ENCODE measurements at places on chromosomes 6 and 20.
A peak's percentile ranks its signal among the peaks of the same experiment; 100 is the strongest.

- no peak for DNase-seq
These were observed 52.6 kb upstream of the PRELID3B start for GRCh38 chr20:59095140-59095539.

- no peak for DNase-seq
These were observed 31.1 kb upstream of the TMEM181 start for GRCh38 chr6:158528826-158529225.

- peak; percentile 25 for DNase-seq
These were observed 598.8 kb upstream of the CDH4 start for GRCh38 chr20:60653111-60653845.

GRCh38 chr20:10670501-10671220, 3.1 kb downstream of the JAG1 start:
- no peak for DNase-seq

- DNase-seq, result no peak
These were observed 20.9 kb upstream of the TCP11 start for GRCh38 chr6:35161776-35162607.

- DNase-seq, result no peak
These were observed 238.4 kb upstream of the AFDN start for GRCh38 chr6:167588181-167588919.

DNA sequence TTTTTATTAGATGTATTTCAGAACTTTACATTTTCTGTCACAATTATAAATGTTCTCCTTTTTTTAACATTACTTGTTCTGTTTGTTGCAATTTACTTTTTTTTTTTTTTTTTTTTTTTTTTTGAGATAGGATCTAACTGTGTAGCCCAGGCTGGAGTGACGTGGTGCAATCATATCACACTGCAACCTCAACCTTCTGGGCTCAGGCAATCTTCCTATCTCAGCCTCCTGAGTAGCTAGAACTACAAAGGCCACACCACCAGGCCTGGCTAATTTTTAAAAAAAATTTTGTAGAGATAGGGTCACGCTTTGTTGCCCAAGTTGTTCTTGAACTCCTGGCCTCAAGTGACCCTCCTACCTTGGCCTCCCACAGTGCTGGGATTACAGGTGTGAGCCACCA, 15.1 kb upstream of the MBOAT1 start:
- no peak for DNase-seq
